ENCODE measurements at places on chromosomes 3 and 15.

- H3K27ac ChIP-seq: peak overlapping the region; percentile 82
- H3K36me3 ChIP-seq: no peaks in the 10 kb centered on the region
- H3K4me3 ChIP-seq: no peak overlapping the region
- DNase-seq: no peak
- H3K27me3 ChIP-seq: no peaks in the 10 kb centered on the region
- peaks cover 26% of the 10 kb centered on the region for H3K4me1 ChIP-seq
Observed at GRCh38 chr15:67358391-67358790, 103.8 kb downstream of the IQCH start.

GRCh38 chr3:194275721-194276120, 75.4 kb downstream of the CPN2 start:
- no peaks in the 10 kb centered on the region for H3K36me3 ChIP-seq
- DNase-seq: no peak
- H3K4me1 ChIP-seq: peaks cover 42% of the 10 kb centered on the region
- H3K4me3 ChIP-seq: no peak overlapping the region

GRCh38 chr15:85407421-85408269, 27.2 kb downstream of the AKAP13 start:
- H3K27me3 ChIP-seq: no peaks in the 10 kb centered on the region
- peak; percentile 56 for DNase-seq

GRCh38 chr3:159916052-159916451, 72.6 kb upstream of the IL12A start:
- H3K4me3 ChIP-seq: no peak overlapping the region
- no peaks in the 10 kb centered on the region for H3K27me3 ChIP-seq
- no peak overlapping the region for H3K27ac ChIP-seq
- H3K4me1 ChIP-seq: no peaks in the 10 kb centered on the region
- no peaks in the 10 kb centered on the region for H3K36me3 ChIP-seq

DNA sequence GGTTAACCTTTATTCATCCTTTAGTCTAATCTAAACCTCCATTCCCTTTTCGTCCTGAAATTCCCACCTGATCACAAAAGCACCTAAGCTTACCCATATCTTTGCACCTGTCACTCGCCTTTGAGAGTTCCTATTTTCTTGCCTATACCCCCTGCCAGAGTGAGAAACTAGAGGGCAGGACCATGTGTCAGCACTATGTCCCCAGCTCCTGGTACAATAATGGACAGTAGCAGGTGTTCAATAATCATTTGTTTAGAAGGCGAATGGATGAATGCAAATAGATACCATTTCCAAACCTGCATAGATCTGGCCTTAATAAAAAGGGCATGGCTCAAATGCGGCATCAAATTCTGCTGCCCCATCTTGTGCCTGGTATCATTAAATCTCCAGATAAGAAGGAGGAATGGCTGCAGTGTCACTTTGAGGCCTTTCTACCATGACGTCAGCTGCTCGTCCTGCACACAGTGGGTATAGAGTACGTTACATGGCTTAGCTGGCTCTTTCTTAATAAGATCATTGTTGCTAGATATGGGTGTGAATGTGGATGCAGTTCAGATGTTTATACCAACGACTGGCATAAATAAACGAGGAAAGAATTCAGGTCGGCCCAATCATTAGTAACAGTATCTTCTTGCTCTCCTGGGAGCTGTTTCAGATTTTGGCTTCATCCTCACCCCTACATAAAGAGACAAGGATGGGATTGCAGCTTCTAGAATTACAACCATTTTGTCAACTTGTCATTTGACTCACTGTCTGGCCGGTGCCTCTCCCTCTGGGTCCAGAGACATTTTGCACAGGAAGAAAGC, 148.7 kb downstream of the RORA start:
- no peaks in the 10 kb centered on the region for H3K27me3 ChIP-seq
- no peak overlapping the region for H3K27ac ChIP-seq
- DNase-seq: no peak
- H3K4me1 ChIP-seq: no peaks in the 10 kb centered on the region

- no peak for DNase-seq
- H3K27ac ChIP-seq: no peak overlapping the region
- no peaks in the 10 kb centered on the region for H3K27me3 ChIP-seq
- H3K36me3 ChIP-seq: no peaks in the 10 kb centered on the region
Observed at GRCh38 chr3:96814651-96815567, 515 bp downstream of the EPHA6 start.

GRCh38 chr3:50221411-50222168, 14.4 kb upstream of the GNAI2 start:
- H3K4me3 ChIP-seq: no peak overlapping the region
- DNase-seq: peak; percentile 54
- H3K27ac ChIP-seq: peak overlapping the region; percentile 20
- no peaks in the 10 kb centered on the region for H3K27me3 ChIP-seq
- peaks cover 17% of the 10 kb centered on the region for H3K36me3 ChIP-seq

DNA sequence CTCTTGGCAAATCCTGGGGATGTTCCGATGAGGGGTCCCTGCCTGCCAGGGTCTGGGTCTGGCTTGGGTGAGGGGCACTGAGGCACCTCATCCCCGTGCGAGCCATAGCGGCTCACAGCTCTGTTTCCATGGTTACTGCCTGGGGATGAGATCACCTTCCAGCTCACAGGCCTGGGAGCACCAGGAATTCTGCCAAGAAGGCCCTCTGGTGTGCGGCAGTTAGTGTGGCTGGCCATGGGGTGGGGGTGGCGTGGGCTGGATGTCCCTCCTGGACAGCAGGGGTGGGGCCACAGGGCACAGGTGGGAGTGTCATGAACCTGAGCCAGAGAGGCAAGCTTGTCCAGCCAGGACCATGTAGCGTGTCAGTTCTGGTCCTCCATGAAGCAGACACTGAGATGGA, 22.1 kb upstream of the PRR23E start:
- H3K27me3 ChIP-seq: peaks cover 8% of the 10 kb centered on the region
- DNase-seq: peak; percentile 15
- no peaks in the 10 kb centered on the region for H3K36me3 ChIP-seq
- H3K4me3 ChIP-seq: no peak overlapping the region
- no peak overlapping the region for H3K27ac ChIP-seq
- no peaks in the 10 kb centered on the region for H3K4me1 ChIP-seq

- no peaks in the 10 kb centered on the region for H3K36me3 ChIP-seq
- no peak overlapping the region for H3K27ac ChIP-seq
- H3K4me1 ChIP-seq: no peaks in the 10 kb centered on the region
- no peak for DNase-seq
- peaks cover 6% of the 10 kb centered on the region for H3K27me3 ChIP-seq
Observed at GRCh38 chr15:95323796-95324195, 1006.7 kb upstream of the NR2F2 start.

- no peaks in the 10 kb centered on the region for H3K36me3 ChIP-seq
- no peak for DNase-seq
- no peaks in the 10 kb centered on the region for H3K27me3 ChIP-seq
- H3K4me1 ChIP-seq: no peaks in the 10 kb centered on the region
- H3K27ac ChIP-seq: no peak overlapping the region
Observed at GRCh38 chr3:52385157-52385556, 59.7 kb downstream of the SEMA3G start.

DNA sequence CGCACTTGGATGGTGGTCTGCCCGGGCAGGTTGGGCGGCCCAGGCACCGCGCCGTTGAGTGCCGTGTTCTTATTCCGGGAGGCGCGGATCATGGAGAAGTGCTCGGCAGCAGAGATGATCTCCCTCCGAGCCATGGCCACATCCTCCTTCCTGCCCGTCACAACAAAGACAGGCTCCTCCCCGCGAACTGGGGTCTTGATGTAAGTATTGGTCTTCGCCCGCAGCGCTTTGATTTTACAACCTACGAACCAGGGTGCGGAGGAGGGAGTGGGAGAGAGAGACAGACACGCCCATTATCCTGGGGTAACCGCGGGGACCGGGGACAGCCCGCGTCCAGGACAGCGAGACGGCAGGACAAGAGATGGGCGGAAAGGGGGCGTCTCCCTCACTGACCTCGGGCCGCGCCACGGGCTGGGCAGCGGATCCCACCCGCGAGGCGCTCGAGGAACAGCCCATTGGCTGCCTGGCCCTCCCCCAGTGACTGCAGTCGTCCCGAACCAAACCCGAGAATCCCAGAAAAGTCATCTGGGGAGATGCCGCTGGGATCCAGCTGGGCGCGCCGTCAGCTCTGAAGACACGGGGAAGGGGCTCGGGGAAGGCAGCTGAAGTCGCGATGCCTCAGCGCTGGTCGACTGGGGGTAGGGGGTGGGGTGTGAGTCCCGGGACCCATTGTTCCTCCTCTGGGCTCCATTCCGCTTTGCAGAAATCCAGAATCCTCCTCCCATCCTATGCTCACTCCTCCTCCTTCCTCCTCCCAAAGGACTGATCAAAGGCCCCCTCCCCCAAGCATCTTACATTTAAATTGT, 1.2 kb downstream of the MEX3B start:
- H3K27me3 ChIP-seq: no peaks in the 10 kb centered on the region
- peak; percentile 18 for DNase-seq
- no peaks in the 10 kb centered on the region for H3K36me3 ChIP-seq
- peaks cover 39% of the 10 kb centered on the region for H3K4me1 ChIP-seq
- peak overlapping the region; percentile 71 for H3K4me3 ChIP-seq

DNA sequence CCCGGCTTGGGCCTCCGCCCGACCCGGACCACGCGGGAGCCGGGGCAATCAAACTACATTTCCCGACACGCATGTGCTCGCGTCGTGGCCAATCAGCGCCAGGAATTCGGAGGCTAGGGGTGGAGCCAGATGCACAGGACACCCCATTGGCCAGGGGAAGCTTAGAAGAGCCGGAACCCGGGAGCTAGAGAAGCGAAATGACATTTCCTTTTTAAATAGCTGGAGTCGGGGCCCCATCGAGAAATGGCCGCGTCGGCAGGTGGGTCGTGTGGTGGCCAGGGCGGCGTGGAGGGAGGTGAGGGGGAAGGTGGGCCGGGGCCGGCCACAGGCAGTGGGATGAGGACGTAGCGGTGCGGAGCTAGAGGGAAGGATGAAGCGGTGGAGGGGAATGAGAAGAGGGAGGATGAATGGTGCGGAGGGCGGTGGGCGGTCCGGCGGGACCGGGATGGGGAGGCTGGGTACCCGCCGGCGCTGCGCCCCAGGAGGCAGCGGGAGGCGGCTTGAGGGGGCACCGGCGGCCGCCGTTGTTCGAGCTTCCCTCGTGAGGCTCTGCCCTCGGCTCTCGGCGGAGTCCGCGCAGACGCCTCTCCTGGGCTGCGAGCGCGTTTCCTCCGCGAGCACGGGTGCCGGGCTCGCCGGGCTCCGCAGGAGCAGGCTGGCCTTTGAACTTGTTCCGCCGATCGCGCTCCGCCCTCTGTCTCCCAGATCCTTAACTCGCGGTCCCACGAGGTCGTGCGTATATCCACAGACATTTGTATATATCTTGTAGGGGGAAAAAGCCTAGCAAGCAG, at the start of gene KBTBD8:
Gene KBTBD8, plus strand, starts transcription at position 195 of the 791 bp plus-strand sequence. Its CDS starts 49 bp downstream, at position 244.
- no peaks in the 10 kb centered on the region for H3K36me3 ChIP-seq
- H3K4me1 ChIP-seq: peaks cover 7% of the 10 kb centered on the region
- no peaks in the 10 kb centered on the region for H3K27me3 ChIP-seq
- DNase-seq: peak; percentile 98
- H3K4me3 ChIP-seq: peak within 1 kb of the TSS; percentile 87
- peak within 1 kb of the TSS; percentile 71 for H3K27ac ChIP-seq

DNA sequence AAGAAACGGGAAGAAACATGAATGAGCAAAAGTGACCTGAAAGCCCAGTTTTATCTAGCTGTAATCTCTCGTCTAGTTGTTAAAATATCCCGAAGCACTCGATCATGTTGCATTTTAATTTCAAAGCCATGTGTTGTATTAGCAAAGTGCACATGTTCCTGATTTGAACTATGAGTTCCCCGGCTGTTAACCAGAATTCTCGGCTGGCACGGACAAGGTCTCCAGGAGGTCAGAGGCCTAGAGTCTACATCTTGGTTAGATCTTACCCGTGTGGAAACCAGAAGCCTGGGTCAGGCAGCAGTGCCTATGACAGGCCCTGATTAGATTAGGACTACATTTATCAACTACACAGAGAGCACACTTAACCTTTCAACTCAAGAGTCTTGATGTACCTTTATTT, 195.8 kb downstream of the CDIN1 start:
- H3K27me3 ChIP-seq: no peaks in the 10 kb centered on the region
- no peaks in the 10 kb centered on the region for H3K36me3 ChIP-seq
- no peak for DNase-seq
- H3K27ac ChIP-seq: no peak overlapping the region

DNA sequence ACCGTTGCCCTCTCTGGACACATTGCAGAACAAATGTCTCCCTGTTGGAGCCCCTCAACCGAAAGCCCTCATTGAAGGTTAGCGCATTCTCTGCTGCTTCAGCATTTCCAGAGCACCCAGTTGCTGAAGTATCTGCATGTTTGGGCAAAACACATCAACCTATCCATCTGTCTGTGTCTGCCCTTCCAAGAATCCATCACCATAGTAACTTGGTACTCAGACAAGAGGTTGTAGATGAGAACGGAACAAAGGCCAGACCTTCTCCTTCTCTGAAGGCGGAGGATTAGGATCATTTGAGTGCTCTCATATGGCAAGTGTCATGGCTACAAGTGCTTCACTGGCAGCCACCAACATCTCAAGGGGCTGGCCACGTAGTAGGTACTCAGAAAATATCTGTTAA, 23.1 kb upstream of the RHO start:
- H3K4me3 ChIP-seq: no peak overlapping the region
- DNase-seq: no peak
- H3K27ac ChIP-seq: no peak overlapping the region

- no peak for DNase-seq
- no peak overlapping the region for H3K27ac ChIP-seq
- H3K4me1 ChIP-seq: peaks cover 18% of the 10 kb centered on the region
- H3K36me3 ChIP-seq: no peaks in the 10 kb centered on the region
- H3K27me3 ChIP-seq: no peaks in the 10 kb centered on the region
Observed at GRCh38 chr3:147400111-147400510, 6.2 kb downstream of the ZIC4 start.

- no peaks in the 10 kb centered on the region for H3K27me3 ChIP-seq
- H3K36me3 ChIP-seq: no peaks in the 10 kb centered on the region
- no peak overlapping the region for H3K4me3 ChIP-seq
- no peak for DNase-seq
- no peak overlapping the region for H3K27ac ChIP-seq
- peaks cover 35% of the 10 kb centered on the region for H3K4me1 ChIP-seq
Observed at GRCh38 chr15:40436892-40437751, 3.6 kb upstream of the BAHD1 start.

GRCh38 chr3:197793247-197793646, 2.2 kb downstream of the LRCH3 start:
- H3K27ac ChIP-seq: no peak overlapping the region
- H3K4me3 ChIP-seq: no peak overlapping the region
- peaks cover 14% of the 10 kb centered on the region for H3K4me1 ChIP-seq
- H3K36me3 ChIP-seq: no peaks in the 10 kb centered on the region
- no peak for DNase-seq
- H3K27me3 ChIP-seq: no peaks in the 10 kb centered on the region
